A549 treated with GW870086 at 1 μM for 4 hours (cell line): ENCODE measurements at places on chromosomes 2 and 18. TPM values are rescaled to one million over a fixed set of nuclear protein-coding genes. Genes with fewer than 3 reads are reported as not detected.

The CFAP65 gene
- 0.14 to 0.21 TPM (median 0.18 TPM) in 4 of 5 replicates, not detected in the other for total RNA-seq

The GALNT13 gene
- total RNA-seq: 7.0 to 12.5 TPM (median 9.8 TPM) in 5 replicates

The CFAP221 gene
- 0.09 to 0.38 TPM (median 0.26 TPM) in 4 of 5 replicates, not detected in the other for total RNA-seq

The ZSCAN30 gene
- 0.38 to 1.0 TPM (median 0.95 TPM) in 5 replicates for total RNA-seq

The PAPOLG gene
- 5.9 to 9.3 TPM (median 9.1 TPM) in 5 replicates for total RNA-seq

The BMP10 gene
- total RNA-seq: not detected in 5 replicates

The C1D gene
- 33.4 to 55.0 TPM (median 38.2 TPM) in 5 replicates for total RNA-seq

The UBXN2A gene
- total RNA-seq: 18.6 to 24.5 TPM (median 23.6 TPM) in 5 replicates

The ANKRD53 gene
- 0.12 TPM in 1 of 5 replicates, not detected in the others for total RNA-seq

The TRIM43B gene
- 0.10 to 0.13 TPM in 2 of 5 replicates, not detected in the others for total RNA-seq

The TSPYL6 gene
- not detected in 5 replicates for total RNA-seq

The RPRM gene
- 0.11 TPM in 1 of 5 replicates, not detected in the others for total RNA-seq

The CRYGC gene
- not detected in 5 replicates for total RNA-seq

The MALL gene
- 166 to 184 TPM (median 172 TPM) in 5 replicates for total RNA-seq

The ANKRD30B gene
- not detected in 5 replicates for total RNA-seq

The FASTKD2 gene
- 26.4 to 39.1 TPM (median 35.0 TPM) in 5 replicates for total RNA-seq

The PMAIP1 gene
- total RNA-seq: 14.2 to 18.0 TPM (median 15.6 TPM) in 5 replicates

The AFTPH gene
- 22.1 to 26.9 TPM (median 24.8 TPM) in 5 replicates for total RNA-seq

The MDH1B gene
- 1.1 to 2.3 TPM (median 1.5 TPM) in 5 replicates for total RNA-seq

The STK36 gene
- total RNA-seq: 8.6 to 11.9 TPM (median 10.5 TPM) in 5 replicates

The MC5R gene
- not detected in 5 replicates for total RNA-seq

The MC2R gene
- total RNA-seq: not detected in 5 replicates

The ALK gene
- total RNA-seq: not detected in 5 replicates

The TUBA3E gene
- 0.29 to 0.83 TPM (median 0.62 TPM) in 5 replicates for total RNA-seq

The GREB1L gene
- total RNA-seq: 1.8 to 4.5 TPM (median 3.4 TPM) in 5 replicates

The PUM2 gene
- total RNA-seq: 31.7 to 49.0 TPM (median 40.7 TPM) in 5 replicates

The CABYR gene
- 12.4 to 16.9 TPM (median 13.0 TPM) in 5 replicates for total RNA-seq

The ZNF516 gene
- 3.9 to 6.1 TPM (median 5.7 TPM) in 5 replicates for total RNA-seq

The FAM124B gene
- total RNA-seq: 0.05 TPM in 1 of 5 replicates, not detected in the others
